ENCODE measurements at places on chromosomes 6 and 20.

DNA sequence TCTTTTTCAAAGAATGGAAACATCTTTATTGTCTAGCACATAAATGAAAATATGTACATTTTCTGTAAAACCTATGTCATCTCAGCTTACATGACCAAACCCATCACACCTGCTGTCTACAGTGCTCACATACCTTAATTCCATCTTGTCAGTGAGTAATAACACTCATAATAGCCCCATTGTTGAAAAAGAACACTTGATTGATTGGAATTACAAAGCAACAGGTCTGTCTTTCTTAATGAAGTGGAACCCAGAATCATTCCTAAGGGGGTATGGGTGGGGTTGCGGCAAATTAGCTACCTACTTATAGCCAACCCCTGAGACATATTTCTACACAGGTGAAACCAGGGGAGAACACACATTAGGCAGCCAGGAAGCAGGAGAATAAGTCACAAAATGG is 20.2 kb downstream of the ADGRF4 start:
- DNase-seq = no peak

DNA sequence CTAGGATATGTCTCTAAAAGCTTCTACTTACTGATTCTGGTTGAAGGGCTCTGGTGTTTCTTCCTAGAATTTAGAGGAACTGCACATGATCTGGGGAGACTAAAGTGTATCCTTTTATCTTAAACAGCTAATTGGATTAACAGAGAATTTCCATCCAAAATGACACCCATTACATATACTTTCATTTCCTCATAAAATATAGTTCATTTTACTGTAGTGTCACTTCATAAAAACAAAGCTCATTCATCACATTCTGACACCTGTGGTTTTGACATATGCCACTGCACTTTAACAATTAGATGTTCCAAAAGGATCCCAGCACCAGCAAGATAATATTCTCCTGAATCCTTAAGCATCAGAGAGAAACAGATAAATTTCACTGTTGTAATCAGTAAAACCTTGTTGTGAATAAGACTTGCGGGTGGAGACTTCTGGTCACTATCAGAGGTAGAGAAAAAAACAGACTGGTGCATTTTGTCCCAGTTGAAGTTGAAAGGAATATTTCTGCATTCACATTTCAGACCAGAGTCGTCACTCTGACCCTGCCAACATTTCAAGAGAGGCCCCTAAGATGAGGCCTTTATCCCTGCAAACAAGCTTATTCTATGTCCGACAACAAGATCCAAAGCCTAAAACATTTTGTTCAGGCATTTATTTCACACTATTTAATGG is 175.3 kb upstream of the BMP5 start:
- DNase-seq = no peak

DNA sequence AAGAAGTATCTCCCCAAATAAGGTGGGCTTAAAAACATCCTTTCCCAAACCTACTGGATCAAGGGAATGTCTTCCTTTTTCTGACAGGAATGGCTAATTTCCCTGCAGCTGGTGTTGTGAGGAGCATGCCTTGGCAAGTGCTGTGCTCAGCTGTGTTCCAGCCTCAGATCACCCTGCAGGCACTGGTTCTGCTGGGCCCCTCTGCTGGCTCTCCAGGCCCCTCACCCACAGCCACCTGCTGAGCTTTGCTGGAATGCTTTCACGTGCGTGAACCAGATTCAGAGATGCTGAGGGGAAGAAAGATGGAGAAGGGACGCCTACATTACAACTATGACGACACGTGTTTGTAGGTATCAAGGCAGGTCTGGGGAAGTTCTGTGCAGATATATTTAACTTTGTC is 71.3 kb upstream of the FOXC1 start:
- DNase-seq = no peak

DNA sequence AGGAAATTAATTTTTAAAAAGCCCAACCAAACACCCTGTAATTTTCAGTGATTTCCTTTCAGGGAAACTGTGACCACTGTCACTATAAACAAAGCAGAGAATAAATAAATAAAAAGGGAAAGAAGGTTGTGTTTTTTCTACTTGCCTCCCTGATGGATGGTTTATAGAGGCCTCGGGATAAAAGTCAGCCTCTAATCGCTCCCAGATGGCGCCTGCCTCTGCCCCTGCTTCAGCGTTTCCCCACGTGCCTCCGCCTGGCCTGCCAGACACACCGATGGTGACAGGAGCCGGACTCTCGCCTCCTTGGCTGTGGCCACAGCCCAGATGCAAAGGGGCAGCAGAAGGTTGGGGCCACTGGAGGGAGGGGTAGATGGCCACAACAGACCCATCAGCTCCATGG is 327.7 kb downstream of the CDC5L start:
- no peak for DNase-seq

DNA sequence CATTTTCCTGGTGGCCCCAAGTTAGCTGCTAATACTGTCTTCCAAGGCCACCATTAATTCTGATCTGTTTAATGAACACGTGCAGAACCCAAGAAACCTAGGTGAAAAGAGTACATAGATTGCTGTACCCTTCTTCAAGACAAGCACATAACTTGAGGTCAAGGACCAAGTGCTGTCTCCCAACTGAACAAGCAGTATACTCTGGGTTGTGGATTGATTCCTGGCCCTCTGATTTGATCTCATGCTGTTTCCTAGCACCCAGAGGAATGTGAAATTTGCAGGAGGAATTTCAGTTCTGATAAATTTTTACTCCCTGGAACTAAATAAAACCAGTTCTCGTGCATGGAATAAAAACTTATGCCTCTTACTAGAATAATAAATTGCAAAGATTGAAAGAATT is 75.6 kb downstream of the MTFR2 start:
- DNase-seq = no peak

All from activated CD4-positive, alpha-beta T cell treated with anti-CD3 and anti-CD28 coated beads, Interleukin-2, amount 50 U/mL, for 1 hour (primary cell).